ENCODE measurements at places on chromosomes 6 and 20.

DNA sequence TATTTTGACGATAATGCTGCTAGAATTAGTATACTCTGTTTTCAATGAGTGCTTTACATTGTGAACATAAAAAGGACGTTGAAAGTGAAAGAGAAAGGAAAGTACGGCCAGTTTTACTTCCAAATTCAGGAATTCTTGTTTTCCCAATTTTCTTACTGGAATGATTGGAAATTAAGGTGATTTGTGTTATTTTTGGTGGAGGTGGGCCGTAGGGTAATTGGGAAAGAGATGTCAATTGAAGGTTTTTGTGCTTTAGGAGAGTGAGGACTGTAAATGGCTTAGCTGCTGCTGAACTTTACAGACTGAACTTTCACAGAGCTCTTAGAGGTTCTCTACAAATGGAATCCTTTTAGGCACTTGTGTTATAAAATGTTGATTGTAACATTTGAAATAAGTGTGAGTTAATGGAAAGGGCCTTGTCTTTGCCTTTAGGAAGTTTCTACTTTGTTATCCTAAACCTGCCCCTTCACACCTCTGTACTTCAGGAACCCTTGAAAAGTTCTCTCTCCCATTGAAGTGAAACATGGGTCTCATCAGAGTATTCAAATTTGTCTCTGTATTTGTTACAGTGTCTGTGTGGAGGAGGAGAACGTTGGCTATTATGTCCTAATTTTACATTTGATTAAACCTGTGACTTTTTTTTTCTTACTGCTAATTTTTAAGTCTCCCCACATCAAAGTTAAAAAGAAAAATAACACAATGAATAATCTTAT, 256.4 kb downstream of the ARID1B start:
- DNase-seq: no peak

GRCh38 chr6:80234908-80235307, 128.4 kb downstream of the BCKDHB start:
- no peak for DNase-seq

DNA sequence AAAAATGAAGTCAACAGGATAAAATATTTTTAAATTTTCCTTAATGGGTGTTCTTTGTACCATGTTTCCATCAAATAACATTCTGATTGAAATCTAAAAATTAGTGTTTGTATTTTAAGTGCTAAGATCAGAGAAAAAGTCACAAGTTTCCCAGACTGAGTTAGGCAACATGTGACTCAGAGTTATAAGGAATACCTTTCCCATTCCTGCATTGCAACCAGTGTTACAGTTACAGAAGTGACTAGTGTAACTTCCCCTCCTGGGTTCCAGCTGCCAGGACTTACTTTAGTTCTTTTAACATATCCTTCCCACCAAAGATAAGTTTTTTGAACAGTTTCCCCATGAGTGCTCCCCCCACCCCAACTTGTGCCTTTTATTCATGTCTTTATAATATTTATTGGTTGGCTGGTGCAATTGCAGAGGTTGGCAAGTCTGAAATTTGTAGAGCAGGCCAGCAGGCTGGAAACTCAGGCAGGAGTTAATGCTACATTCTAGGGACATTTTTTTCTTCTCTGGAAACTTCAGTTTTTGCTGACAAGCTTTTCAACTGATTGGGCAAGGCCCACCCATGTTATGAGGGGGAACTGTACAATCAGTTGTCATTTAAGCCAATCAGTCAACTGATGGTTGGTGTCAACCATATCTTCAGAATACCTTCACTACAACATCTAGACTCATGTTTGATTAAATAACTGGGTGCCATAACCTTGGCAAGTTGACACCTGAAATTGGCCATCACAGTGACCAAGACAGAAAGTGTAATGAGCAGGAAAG, 22.9 kb upstream of the ESR1 start:
- DNase-seq: no peak

- no peak for DNase-seq
These were observed 84.1 kb downstream of the GINS1 start for GRCh38 chr20:25491446-25492038.

GRCh38 chr6:78770765-78771164, 96.6 kb upstream of the IRAK1BP1 start:
- DNase-seq: no peak

DNA sequence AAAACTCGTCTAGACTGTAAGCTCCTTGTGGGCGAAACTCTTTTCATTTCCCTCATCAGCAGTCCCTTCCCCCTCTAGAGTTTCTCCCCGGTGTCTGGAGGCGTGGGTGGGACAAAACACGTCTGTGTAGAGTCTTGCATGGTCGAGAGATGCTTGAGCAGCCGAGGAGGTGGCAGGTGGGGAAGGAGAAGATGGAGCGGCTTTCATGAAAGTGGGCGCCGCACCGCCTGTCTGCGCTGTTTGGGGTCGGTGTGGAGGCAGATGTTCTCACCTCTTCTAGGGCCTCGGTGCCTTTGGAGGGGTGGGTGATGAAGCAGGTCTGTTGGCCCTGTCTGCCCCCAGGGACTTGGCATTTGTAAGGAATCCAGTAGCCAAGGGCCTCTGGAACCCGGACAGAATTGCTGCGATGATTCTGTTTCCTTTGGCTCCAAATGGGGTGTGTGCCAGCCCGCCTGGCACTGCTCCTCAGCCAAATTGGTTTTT, 1.2 kb downstream of the BRPF3 start:
- DNase-seq: no peak

GRCh38 chr6:118967239-118967638, 32.3 kb upstream of the MCM9 start:
- DNase-seq: no peak

DNA sequence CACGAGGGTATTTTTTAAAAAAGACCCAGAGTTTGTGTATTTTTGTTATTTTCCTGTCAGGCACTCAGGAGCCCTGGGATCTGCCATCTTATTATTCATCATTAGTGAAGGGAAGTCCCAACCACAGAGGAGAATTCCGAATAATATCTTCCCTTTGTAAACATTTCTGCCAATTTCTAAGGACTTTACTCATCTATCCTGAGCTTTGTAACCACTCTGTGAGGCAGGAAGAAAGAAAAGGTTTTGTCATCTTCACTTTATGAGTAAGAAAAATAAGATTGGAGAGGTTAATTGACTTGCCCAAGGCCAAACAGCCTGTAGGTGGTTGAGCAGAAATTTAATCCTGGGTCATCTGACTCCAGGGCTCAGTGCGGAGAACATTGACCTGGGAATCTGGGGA, 23.0 kb upstream of the IYD start:
- no peak for DNase-seq

Measured in GM06990 (cell line).